ENCODE measurements at places on chromosomes 12 and 14.
A peak's percentile ranks its signal among the peaks of the same experiment; 100 is the strongest.

GRCh38 chr12:121232163-121232562 is 22.2 kb downstream of the P2RX4 start:
- DNase-seq: no peak

DNA sequence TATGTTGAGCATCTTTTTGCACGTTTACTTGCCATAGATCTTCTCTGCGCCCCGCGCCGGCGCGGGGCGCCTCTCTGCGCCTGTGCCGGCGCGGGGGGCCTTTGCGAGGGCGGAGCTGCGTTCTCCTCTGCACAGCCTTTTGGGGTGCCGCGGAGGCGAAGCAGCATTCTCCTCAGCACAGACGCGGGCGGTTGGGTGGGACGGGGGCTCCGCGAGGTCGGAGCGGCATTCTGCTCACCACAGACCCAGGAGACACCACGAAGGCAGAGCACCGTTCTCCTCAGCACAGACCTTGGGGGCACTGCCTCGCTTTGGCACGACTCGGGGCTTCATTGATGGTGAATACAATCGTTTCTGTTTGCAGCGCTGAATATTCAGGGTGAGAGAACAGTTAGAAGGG is 28.5 kb upstream of the ANHX start:
- DNase-seq: no peak

- no peak for DNase-seq
These were observed 30.6 kb upstream of the PTPRQ start for GRCh38 chr12:80413462-80413861.

DNA sequence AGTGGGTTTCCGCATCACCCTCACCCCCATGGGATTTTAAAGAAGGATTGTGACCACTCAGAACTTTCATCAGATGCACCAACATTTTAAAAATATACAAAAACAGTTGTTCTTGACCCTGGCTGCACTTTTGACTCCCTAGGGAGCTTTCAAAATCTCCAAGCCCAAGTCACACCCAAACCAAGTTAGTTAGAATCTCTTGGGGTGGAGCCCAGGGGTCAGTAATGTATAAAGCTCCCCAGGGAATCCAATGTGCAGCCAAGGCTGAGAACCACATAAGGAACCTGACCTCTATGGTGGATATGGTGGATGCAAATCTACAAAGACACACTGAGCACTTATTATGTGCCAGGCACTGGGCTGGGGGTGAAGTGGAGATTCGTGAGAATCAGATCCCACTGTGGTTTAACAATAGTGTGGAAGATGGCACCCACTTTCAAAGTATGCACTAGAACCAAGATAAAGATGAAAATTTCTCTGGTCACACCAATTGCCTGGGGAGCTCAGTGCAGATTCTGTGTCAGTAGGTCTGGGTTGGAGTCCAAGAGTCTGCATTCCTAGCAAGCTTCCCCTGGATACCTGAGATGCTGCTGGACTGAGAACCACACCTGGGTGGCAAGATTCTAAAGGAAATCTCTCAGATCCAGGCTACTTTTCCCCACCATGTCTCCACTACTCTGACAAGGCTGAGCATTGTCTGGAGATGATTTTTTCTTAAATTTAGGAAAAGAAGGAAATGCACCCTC is 18.9 kb upstream of the CMKLR1 start:
- DNase-seq: no peak

GRCh38 chr12:124007826-124008570 is 35.0 kb downstream of the ZNF664 start:
- no peak for DNase-seq

- DNase-seq: no peak
These were observed 6.9 kb upstream of the KRT72 start for GRCh38 chr12:52608161-52608560.

- peak; percentile 78 for DNase-seq
These were observed at the start of gene PRIM1 for GRCh38 chr12:56751712-56752598. Gene PRIM1 (minus strand): TSS chr12:56752323. CDS start chr12:56752298, 25 bp downstream.

DNA sequence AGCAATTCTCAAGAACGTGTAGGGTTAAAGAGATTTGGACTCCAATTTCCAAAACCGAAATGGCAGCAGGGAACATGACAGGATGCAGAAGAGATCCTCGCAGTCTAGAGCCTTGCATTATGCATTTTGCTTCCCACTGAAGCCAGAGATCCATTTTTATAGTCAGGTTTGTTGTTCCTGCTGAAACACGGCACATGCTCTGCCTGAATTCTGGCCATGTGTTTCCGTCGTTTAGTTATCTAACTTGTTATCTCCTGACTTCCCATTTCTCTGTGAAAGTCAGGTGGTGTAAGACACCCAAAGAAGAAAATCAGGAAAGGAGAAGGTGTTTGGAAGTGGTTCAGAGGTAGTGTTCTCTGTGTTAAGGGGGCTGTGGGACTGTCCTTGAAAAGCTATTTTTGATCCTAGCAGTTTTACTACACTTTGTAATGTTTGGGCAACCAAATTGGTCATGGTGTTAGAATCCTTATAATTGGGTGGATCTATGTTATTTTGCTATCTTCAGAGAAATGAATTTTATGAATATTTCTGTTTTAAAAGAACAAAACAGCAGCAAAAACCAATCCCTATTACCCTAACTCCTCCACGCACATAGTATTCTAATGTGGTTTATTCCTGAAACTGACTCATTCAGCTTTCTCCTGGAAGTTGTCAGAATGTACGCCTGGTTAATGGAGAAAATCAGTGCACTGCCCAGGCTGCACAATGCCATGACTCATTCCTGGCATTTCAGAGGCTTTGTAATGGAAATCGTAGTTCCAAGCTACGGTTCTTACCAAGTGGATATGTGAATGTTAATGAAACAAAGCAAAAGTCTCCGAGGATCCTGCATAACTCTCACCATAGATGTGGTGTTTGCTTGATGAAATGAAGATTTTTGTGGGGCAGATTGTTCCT is 110.1 kb downstream of the SAMD4A start:
- DNase-seq: no peak

- DNase-seq: no peak
These were observed 6.4 kb downstream of the ERP27 start for GRCh38 chr12:14931791-14932560.

GRCh38 chr14:70828188-70828587 is 18.9 kb upstream of the MAP3K9 start:
- DNase-seq: no peak

- no peak for DNase-seq
These were observed 237.2 kb upstream of the FKBP4 start for GRCh38 chr12:2557597-2557996.

GRCh38 chr12:112963227-112963861 is 15.0 kb upstream of the OAS2 start:
- DNase-seq: no peak

DNA sequence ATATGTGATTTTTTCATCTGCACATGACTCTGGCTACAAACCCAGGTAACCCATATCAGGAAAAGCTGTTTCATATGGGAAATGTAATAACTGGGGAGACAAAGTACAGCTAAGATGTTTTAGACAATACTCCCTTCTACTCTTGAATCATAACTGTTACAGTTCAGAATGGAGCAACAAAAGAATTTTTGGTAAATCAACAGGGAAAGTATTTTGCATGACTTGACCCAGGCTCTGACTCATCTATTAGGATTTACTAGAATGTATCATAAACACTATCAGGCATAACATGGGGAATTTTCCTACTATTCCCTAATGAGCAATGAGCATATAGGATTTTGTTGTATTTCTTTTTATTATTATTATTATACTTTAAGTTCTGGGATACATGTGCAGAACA is 553.0 kb downstream of the SLC16A7 start:
- DNase-seq: no peak

DNA sequence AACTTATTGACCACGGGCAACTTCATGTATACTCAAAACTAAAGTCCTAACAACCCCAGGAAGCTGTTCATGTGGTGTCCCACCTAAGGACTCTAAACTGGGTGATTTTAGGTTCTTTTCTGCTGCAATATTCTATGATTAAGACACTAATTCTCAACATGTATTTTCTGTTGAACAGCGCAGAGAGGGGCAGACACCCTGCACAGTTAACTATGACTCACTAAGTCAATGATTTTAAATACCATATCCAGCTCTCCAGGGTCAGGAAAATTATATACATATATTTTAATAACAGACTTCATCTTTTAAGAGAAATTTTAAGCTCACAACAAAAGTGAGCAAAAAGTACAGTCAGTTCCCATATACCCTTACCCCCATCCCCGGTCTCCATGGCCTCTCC is 85.0 kb downstream of the FOXN3 start:
- no peak for DNase-seq

GRCh38 chr12:18258929-18259328 is 2.4 kb upstream of the PIK3C2G start:
- DNase-seq: no peak

DNA sequence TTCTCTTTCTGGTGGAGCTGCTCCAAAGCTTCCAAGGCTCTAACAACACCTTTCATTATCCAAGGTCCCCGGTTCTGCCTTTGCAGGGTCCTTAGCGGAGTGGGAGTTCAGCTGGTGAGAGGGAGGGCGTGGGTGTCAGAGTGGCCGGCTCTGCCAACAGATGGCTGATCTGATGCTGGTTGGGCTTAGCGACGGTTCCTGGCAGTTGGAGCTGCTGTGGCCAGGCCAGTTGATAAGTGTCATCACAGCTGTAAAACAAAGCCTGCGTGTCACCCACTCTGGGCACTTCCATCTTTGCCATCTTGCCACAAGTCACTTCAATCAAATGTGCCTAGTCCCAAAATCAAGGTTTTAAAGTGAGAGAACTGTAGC is 36.3 kb downstream of the RIN3 start:
- DNase-seq: no peak

GRCh38 chr12:15801770-15802744 is 12.9 kb upstream of the EPS8 start:
- no peak for DNase-seq

GRCh38 chr12:102879144-102879763 is 37.8 kb downstream of the PAH start:
- DNase-seq: peak; percentile 71

- DNase-seq: no peak
These were observed 22.8 kb downstream of the PPP1R36 start for GRCh38 chr14:64572386-64573104.

DNA sequence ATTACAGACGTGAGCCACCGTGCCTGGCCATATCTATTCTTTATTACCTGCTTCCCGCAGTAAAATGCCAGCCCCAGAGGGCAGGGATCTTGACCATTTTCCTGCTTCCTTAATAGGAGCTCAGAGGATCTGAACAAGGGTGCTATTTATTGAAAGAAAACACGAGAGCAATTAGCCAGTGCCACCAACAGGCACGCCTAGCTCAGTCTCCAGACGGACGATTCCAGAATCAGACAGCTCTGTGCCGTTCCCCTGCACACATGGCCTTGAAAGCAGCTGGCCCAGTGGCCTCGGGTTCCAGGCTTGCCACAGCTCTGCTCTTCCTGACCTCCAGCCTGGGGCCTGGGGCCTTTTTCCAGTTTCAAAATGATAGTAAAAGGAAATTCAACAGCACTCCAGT is 135.2 kb upstream of the RFLNA start:
- DNase-seq: no peak

DNA sequence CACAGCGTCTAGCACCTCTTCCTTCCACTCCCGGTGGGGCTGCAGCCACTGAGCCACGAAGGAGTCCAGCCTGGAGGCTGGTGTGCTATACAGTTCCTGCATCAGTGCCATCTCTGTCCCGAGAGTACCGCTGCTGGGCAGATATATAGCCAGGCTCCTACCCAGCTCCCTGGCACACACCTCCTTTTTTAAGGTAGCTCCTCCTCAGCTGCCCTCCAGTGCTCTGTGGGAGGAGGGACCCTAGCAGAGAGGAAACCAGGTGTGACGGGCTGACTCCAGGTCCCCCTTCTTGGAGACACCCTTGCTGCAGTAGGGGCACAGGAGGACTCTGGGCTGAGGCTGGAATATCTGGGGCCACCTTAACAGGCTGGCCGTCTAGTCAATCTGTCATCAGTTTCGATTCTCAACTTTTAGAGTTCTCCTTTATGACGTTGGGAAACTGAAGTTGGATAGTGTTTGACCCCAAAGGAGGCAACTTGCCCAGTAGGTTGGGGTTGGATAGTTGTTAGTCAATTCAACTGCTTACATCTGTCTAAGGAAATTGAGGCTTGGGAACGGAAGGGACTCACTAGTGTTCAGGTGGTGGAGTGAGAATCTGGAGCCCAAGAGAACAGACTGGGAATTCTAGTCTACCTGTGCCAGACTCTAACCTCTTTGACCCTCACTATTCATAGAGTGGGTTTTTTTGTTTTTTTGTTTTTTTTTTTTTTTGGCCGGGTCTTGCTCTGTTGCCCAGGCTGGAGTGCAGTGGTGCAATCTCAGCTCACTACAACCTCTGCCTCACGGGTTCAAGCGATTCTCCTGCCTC is at the start of gene OASL:
OASL (minus strand) TSS at position 386 of the 808 bp plus-strand sequence; CDS start at position 111, 275 bp downstream.
- DNase-seq: no peak

DNA sequence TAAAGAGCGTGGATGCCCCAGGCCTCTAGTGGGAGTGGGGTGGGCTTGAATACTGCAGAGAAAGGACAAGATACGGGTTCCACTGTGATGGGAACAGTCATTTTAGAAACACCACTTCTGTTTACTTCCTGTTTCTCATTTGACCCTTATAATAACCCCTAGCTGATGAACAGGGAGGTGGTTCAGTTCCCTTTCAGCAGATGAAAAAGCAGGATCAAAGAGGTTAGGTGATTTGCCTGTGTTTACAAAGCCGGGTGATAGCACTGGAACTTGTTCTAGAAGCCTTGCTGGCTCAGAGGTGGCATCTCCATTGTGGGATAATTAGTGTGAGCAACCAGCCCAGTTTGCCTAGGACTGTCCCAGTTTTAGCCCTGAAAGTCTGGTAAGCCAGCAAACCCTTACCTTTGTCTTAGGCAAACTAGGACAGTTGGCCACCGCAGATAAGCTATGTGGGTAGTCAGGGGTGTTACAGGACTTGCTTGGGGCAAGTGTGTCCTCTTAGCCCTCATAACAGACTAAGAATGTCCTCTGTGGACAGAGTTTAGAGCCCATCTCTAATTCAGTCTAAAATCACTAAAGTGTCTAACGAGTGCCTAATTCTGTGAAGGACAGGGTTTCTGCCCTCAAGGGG is 7.5 kb upstream of the LRP1-AS start:
- no peak for DNase-seq

DNA sequence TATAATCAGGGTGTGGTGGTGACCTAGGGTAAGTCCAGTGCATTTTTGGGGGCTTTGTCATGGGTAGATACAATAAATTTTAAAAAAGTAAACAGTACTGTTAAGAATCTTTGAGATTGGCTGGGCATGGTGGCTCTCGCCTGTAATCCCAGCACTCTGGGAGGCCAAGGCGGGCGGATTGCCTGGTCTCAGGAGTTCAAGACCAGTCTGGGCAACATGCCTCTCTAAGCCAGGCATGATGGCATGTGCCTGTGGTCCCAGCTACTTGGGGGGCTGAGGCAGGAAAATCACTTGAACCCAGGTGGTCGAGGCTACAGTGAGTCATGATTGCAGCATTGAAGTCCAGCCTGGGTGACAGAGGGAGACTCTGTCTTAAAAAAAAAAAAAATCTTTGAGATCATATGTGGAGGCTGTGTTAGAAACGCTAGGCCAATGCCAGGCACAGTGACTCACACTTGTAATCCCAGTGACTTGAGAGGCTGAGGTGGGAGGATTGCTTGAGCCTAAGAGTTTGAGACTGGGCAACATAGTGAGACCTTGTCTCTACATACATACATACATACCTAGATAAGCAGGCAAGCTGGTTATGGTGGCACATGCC is 67.7 kb downstream of the PRKCH start:
- DNase-seq: no peak

Data from NCI-H1092 (cell line).